ENCODE measurements at places on chromosomes 1 and 21.
A peak's percentile ranks its signal among the peaks of the same experiment; 100 is the strongest.

DNA sequence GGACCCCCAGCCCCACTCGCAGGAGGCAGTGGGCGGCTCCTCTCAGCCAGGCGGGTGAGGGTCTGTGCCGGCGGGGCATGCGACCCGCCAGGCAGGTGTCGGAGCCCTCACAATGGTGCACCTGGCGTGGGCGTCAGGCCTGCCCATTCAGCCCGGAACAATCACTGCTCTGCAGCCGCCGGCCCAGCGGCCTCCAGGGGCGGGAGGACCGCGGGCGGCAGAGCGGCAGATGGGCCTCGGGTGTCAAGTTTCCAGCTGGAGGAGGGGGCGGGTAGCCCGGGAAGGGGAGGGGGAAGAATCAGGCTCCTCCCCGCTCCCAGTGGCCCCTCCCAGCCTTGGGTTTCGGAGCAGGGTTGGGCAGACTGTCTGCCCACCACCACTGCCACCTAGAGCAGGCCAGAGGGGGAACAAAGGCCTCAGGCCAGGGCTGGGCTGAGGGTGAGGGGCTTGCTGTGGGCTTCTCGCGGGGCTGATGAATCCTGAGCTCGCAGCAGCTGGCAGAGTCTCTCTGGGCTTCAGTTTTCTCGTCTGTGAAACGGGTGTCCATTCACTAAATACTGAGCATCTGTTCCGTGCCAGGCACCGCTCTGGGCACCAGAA lies 39.5 kb upstream of the CASZ1 start:
- no peak for DNase-seq

DNA sequence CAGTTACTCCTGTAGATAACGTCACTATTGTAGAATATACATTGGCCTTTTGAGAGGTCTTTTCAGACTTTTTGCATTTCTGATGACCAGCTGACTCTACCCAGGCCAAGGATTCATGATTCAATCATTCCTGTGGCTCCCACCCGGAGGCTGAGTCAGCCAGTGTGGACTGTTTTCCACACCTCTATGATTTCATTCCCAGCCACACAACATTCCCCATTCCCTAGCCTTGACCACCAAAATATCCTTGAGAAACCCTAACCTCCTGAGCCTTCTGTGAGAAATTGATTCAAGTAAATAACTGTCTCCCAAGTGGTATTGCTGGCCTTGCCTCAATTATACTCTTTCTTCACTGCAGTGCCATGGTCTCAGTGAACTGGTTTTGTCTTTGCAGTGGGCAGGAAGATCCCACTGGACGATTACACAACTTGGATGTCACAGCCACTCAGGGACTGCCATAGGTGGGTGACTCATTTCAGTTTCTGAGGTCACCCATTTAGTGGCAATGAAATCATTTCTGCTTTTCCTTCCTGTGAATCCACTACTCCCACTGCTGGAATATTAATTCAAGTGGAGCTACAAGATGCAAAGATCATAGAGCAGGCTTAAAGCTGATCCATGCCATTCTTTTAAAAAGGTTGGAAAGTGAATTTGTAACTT lies 518.6 kb upstream of the ZP4 start:
- no peak for DNase-seq

GRCh38 chr1:17611991-17612390 lies 72.5 kb downstream of the ARHGEF10L start:
- no peak for DNase-seq

- DNase-seq: no peak
Measured at GRCh38 chr1:218557731-218558130, 212.6 kb downstream of the TGFB2 start.

DNA sequence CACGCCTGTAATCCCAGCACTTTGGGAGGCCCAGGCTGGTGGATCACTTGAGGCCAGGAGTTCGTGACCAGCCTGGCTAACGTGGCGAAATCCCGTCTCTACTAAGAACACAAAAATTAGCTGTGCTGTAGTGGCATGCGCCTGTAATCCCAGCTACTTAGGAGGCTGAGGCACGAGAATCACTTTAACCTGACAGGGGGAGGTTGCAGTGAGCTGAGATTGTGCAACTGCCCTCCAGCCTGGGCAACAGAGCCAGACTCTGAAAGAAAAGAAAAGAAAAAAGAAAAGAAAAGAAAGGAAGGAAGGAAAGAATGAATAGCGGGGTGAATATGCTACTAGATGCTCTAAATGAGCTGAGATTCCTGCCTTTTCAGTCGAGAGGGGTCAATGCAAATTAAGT lies 7.1 kb downstream of the GFI1 start:
- DNase-seq: no peak

DNA sequence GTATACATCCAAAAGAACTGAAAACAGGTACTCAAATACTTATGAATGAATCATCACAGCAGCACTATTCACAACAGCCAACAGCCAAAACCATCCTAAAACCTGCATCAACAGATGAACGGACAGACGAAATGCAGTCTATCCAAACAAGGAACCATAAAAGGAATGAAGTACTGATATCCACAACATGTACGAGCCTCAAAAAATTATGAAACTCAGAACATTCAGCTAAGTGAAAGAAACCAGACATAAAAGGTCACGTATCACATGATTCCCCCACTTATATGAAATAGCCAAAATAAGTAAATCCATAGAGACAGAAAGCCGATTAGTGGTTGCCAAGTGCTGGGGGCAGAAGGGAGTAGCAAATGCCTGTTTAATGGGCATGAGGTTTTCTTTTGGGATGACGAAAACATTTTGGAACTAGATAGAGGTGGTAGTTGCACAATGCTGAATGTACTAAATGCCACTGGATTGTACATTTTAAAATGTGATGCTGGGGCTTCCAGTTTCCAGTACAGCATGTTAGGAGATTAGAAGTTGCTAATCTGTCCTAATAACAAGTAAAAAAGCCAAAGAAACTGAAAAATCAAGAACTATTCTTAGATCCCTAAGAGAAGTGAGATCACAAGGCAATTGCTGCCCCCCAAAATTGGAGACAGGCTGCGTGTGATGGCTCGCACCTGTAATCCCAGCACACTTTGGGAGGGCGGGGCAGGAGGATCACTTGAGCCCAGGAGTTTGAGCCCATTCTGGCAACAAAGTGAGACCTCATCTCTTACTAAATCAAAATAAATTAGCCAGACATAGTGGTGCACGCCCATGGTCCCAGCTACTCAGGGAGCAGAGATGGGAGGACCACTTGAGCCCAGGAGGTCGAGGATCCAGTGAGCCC lies 25.3 kb downstream of the CLSTN1 start:
- DNase-seq: no peak

DNA sequence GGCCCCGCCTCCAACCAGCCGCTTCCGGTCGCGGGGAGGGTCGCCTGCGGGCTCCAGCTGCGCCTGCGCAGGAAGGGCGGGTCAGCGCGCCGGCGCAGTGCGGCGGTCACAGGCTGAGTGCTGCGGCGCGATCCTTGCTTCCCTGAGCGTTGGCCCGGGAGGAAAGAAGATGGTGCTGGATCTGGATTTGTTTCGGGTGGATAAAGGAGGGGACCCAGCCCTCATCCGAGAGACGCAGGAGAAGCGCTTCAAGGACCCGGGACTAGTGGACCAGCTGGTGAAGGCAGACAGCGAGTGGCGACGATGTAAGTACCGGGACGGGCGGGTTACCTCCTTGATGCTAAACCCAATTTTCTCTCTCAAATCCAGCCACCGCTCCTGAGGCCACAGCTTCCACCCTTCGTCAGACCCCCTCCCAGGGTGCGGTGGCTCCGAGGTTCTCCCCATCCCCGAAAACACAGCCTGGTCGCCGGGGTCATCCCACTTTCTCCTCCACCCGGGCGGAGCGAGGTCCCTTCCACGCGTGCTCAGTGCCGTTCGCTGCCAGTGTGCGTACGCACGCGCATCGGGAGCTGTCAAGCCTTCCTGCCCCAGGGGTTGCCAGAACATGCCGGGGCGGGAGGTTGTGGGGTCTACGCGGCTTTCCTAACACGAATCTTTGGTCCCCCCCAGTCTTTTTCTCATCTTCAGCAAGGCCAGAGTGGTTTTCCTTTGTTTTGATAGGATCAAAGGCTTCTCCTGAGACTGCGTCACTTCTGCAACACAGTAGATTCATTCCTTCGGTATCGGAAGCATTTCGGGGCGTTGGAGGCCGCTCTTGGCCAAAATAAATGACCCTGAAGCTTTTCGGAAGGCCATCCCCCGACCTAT lies at the start of gene SARS1:
TSS of gene SARS1 (plus strand) at position 95 of the 870 bp plus-strand sequence. CDS start at position 170, 75 bp downstream.
- DNase-seq: peak; percentile 60

DNA sequence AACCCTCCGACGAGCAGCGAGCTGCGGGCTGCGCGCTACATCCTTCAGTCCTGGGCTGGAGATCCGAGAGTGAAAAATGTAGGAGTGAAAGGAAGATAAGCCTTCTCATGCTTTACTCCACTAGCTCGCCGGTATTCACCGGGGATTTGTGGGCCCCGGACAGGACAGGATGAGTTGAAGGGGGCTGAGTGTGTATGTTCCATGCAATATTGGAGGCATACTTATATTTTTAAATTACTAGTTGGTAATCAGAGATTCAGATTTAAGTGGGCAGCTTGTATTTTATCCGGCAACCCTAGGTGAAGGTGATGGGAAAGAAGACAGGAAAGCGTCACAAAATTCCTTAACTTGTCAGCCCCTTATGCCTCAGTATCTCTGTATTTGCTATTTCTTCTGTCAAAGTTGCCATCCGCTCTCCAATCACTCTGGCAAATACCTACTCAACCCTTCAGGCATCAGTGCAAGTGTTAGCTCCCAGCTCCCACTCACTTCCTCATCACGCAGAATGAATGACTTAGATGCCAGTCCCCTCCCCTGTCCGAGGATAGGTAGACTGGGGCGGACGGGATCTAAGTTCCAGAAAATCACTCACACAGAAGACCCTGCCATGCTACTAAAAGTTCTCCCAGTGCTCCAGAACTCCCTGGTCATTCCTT lies 503 bp upstream of the PIGM start:
- no peak for DNase-seq

- DNase-seq: no peak
Measured at GRCh38 chr21:44269090-44269489, 7.4 kb upstream of the DNMT3L start.

DNA sequence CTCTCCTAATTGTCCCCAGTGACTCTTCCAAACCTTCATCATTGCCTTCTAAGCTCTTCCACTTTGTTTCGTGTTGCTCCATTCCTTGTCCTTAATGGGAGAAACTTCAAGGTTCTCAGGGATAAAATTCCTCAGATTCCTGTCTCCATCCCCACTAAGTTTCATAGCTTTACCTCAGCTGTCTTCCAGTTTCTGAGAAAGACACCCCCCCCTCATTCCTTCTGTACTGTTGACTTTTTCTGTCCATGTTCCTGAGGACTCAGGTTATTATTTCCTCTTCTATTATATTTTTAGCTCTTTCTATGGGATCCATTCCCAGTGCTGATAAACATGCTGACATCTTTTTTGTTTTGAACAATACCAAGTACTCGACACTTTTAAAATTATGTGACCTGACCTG lies 215.3 kb upstream of the PTGFR start:
- DNase-seq: no peak

GRCh38 chr1:203534012-203534411 lies 40.1 kb downstream of the OPTC start:
- DNase-seq: no peak

DNA sequence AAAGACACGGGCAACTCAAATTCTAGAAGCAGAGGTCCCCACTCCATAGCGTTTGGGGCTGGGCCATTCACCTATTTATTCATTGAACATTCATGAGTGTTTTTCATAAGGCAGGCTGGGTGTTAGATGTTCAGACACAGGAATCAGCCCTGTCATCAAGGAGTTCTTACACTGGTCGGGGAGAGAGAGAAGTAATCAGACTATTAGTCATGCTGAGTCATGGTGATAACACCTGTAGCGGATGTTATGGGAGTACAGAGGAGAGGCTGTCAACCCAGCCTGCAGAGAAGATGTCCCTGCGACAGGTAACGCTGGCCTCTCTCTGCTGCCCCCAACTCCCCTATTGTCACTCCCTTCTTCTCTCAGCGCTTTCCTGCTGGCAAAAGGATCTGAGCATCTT lies 17.2 kb downstream of the LY9 start:
- DNase-seq: no peak

- no peak for DNase-seq
Measured at GRCh38 chr1:30682396-30683275, 40.7 kb downstream of the MATN1 start.

DNA sequence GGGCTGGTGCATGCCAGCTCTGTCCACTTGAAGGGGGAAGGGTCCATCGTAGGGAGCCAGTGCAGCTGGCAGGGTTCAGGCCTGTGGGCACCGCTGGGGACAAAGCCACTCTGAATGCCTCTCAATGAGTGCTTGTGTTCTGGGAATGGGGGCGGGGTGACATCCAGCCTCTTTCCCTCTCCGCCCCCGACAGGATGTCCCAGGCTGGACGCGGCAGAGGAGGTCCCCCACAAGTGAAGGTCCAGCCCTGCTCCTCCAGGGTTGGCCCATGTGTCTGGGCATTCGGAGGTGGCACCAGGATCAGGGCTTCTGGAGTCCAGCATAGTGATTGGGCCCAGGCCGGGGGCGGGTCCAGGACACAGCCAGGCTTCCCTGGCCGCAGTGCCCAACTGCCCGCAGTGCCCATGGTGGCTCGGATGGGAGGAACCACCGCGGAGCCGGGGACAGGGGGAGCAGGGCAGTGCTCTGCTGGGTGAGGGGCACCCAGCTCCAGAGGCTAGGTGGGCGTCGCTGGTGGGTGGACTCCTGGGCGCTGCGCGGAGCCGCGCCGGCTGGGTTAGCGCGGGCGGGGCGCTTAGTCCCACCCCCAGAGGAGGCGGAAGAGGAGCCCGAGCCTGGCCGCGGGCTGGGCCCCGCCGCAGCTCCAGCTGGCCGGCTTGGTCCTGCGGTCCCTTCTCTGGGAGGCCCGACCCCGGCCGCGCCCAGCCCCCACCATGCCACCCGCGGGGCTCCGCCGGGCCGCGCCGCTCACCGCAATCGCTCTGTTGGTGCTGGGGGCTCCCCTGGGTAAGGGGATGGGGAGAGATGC lies at the start of gene SHISA4:
TSS of gene SHISA4 (plus strand) at position 617 of the 808 bp plus-strand sequence. CDS start at position 714, 97 bp downstream.
- peak; percentile 42 for DNase-seq

GRCh38 chr21:43681650-43682049 lies 22.3 kb downstream of the RRP1B start:
- no peak for DNase-seq
